ENCODE measurements at places on chromosomes 13 and 19.

DNA sequence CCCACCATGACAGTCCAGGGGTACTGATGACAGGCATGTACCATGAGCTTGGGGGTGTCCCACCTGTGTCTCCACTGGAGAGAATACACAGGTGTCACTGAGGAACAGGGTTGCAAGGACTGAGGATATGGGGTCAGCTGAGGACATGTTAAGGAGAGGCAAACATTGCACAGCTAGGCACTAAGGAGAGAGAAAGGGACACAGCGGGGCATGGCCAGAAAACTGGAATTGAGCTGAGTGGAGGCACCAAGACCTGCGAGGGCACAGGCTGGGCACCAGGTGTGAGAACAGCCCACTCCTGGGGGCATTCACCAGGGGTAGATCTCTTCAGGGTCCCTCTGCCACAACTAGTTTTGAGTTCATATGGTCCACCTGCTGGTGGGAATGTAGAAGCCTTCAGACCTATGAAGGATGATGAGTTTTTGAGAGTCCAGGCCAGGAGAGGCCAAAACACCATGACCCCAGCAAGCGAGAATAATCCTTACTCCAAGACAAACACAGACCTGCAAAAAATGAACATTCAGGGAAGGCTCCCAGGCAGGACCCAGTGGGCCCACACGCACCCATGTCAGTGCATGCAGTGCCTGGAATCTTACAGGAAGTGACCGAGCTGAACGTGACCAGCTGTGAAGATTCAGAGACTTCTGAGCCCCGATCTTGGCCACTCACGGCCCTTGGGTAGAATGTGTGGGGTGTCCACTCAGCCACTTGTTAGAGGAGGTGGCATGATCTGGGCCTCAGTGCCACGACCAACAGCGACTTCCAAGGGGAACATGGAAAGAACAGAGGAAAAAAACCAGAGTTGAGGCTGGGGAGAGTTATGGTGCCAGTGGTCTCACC is 1.4 kb upstream of the ZNF584 start:
- DNase-seq = peak; percentile 60

DNA sequence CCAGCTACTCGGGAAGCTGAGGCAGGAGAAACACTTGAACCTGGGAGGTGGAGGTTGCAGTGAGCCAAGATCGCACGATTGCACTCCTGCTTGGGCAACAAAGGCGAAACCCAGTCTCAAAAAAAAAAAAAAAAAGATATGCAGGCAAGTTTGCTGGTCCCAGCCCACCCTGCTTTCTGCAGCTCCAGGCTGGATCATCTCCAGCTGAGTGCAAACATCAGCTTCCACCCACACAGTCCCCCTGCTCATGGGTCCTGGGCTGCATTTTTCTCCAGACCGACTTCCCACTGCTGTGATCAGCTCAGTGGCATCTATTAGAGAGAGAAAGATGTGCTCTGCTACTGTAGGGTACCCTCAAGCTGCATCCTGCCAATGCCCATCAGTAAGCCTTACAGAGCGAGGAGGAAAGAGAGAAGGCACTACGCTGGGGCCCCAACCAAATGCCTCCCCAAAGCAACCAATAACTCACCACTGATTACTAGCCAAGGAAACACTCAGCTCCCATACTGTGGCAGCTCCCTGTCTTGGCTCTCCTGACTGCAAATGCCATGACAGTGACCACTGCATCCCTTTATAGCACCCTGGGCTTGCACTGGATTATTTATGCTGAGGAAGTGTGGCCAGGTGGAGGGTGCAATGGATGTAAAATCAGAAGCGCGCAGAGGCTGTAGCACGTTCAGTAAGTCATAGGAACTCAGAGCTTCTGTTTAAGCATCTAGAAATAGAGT is 170.9 kb upstream of the ZNF507 start:
- no peak for DNase-seq

DNA sequence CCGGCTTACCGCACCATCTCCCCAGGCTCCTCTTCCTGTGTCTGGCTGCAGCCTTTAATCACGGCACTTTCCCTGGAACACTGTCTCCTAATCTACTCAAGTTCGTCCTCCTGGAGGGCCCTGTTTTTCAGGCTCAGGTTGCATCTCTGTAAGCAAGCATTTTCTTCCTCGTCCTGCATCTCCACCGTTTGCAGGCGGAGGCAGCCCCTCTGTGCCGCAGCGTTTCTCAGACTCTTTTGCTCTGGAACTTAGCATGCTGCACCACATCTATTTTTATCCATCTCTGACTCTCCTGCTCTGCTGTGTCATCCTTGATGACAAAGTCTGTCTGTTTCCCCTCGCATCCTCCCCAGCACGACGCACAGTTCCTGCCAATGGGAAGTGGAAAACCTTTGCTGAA is 117.5 kb downstream of the ATP8A2 start:
- no peak for DNase-seq

DNA sequence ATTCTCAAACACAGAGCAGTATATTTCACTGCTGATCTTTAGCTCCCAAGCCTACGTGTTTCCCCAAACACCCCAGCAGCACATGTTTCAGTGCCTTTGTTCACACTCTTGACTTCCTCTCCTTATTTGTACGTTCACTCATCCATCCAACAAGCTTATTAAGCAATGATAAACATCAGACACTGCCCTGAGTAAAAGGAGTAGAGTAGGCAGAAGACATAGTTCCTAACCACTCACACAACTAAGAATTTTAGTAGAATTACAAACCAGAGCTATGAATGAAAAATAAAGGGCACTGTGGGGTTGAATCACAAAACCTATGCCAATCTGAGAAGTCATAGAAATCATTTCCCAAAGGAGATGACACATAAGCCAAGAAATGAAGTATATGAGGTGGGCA is 213.5 kb downstream of the DIAPH3 start:
- DNase-seq = no peak

- no peak for DNase-seq
These were observed 1.5 kb downstream of the GPC6 start for GRCh38 chr13:93227878-93228642.

- DNase-seq = no peak
These were observed 24.6 kb downstream of the ZMYM5 start for GRCh38 chr13:19838865-19839275.

GRCh38 chr13:90577726-90578125 is 769.8 kb upstream of the MIR17HG start:
- DNase-seq = no peak

DNA sequence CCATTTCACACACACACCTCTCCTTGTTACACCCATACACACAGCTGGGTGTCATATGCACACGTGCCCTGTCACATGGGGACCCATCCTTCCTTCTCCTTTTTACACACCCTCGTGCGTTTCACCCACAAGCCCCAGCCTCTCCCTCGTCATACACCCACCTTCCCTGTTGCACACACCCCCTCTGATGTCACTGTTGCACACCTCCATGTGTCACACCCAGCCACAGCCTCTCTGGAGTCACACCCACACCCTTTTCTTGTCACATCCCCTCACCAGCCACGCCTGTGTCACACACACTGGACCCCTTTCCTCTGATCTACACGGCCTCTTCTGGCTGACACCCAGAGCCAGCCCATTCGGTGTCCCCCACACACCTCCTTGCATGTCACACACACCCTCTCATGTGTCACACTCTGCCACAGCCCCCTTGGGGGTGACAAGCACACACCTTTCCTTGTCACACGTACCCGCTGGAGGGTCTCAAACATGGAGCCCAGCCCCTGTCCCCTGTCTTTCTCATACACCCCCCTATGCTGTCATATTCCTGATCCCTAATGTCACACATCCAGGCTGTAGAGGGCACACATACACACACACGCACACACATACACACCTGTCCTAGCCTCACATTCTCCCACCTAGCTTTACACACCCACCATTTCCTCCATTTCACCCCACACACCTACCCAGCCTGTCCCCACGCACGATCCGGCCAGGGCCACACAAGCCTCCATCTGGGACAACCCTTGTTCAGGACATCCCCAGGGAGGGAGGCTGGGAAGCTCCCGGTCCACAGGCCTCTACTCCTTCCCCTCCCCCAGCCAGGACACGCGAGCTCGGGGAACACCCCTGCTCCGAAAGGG is 1.4 kb downstream of the NOVA2 start:
- no peak for DNase-seq

- DNase-seq = peak; percentile 85
These were observed 57.9 kb downstream of the RXFP2 start for GRCh38 chr13:31797154-31797775.

- no peak for DNase-seq
These were observed 175.1 kb upstream of the KL start for GRCh38 chr13:32840989-32841713.

GRCh38 chr13:96474181-96474557 is 384.3 kb downstream of the HS6ST3 start:
- DNase-seq = no peak

- DNase-seq = no peak
These were observed 303.4 kb downstream of the SPRY2 start for GRCh38 chr13:80037505-80037888.

DNA sequence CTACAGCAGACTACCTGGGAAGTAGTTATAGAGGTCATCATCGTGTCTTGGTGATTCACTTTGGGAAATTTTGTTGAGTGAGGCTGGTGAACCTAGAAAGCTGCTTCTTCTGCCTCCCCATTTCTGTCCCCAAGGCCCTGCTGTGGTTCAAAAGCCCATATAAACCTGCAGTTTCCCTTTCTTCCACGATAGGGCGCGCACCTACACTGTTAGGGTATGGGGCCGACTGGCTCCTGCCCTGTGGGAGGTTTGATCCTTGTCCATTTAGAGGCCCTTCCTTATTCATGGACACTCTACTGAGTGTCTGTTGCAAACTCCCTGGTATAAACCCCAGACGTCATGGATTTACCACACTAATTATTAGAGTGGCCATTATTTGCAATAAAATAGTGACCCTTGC is 191.8 kb downstream of the GGACT start:
- DNase-seq = no peak

- peak; percentile 56 for DNase-seq
These were observed 68.1 kb upstream of the HTR2A start for GRCh38 chr13:46964789-46965527.

DNA sequence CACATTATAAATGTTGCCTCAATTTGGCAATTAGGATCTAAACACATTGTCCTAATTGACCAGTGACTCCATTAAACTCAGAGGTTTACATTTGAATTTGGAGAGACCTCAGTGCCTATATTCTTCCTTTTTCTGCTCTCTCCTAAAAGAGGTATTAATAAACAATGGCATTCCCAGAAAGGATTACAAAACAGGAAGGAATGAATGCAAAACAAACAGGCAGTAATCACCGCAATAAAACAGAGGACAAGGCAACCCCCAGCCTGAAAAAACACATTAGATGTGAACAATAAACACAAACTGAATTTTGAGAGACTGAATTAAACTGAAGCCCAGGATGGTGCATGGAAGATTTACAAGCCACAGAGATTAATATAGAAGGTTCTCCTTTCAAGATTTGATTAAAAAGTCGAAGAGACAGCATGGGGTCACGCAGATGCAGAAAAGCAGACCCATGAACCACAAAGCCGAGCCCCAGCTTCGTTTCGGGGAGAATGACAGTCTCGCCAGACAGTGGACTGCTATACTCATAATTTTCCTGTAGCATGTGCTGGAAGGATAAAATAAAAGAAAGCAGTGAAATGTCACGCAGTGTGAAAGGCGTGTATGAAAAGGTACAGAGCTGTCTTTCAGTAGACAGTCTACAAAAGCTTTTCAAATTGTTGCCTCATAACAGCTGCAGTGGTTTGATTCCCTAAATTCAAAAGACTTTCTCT is 503.0 kb downstream of the LIG4 start:
- no peak for DNase-seq

DNA sequence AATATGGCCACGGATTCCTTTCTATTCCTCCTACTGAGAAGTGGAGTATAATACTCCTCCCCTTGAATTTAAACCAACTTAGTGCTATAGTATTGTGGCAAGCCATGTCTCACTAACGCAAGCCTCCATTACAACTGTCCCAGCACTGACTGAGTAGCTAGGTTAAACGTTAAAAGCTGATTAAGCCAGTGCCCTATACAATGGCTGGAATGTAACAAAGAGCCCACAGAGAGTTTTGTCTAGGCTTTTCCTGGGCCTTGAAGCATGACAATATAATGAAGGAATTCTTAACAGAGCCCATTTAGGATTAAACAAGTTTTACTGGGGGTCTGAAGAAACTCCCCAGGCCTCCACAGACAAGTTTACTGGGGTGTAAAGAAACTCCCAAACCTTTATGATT is 254.5 kb upstream of the DACH1 start:
- DNase-seq = no peak

DNA sequence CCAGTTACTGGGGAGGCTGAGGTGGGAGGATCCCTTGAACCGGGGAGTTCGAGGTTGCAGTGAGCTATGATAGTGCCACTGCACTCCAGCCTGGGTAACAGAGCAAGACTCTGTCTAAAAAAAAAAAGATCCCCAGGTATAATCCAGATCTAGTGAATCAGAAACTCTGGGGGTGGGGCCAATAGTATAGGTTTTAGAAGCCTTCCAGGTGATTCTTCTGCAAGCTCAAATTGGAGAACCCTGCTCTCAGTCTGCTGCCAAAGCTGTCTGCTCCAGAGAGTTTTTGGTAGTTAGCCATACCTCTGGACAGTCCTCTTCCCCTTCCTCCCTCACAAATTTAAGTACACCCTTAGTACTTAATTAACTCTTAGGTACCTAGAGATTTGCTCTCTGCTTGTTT is 28.0 kb downstream of the SERP2 start:
- DNase-seq = no peak

- no peak for DNase-seq
These were observed 1.2 kb downstream of the CELF5 start for GRCh38 chr19:3225677-3226093.

DNA sequence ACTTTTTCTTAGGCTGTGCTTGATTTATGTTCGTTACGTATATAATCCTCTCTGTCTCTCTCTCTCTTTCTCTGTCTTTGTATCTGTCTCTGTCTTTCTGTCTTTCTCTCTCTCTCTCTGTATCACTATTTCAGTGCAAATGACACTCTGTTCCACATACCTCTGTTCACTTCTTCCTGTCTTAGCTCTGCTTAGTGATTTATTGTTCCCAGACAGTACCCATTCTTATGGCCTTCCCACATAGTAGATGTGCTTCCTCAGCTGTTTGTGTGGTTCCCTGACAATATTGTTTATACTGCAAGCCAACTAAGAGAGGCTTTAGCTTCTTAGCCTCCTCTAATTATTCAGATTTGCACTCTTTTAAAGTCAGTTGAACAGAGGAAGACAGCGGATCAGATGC is 1244.2 kb downstream of the DIAPH3 start:
- no peak for DNase-seq

DNA sequence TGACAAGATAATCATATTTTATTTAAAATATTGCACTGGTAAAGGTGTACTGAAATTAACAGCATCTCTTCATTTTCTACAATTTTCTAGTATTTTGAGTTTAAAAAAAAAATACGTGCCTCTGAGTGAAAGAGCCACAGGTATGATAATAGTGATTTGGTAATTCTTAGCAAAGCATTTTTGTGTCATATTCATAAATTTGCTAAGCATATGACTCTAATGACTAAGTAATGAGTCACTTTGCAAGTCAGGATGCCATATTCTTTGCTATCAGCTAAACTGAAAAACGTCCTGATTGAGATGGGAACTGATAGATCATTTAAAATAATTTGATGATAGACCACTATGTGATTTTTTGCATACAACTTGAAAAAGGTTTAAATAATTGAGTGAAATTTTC is 136.1 kb upstream of the IRS2 start:
- no peak for DNase-seq

- no peak for DNase-seq
These were observed 361.5 kb downstream of the ENOX1 start for GRCh38 chr13:43425234-43425633.

Measured in HT-29 (cell line).